ENCODE measurements at places on chromosomes 4 and X.
A peak's percentile ranks its signal among the peaks of the same experiment; 100 is the strongest.

DNA sequence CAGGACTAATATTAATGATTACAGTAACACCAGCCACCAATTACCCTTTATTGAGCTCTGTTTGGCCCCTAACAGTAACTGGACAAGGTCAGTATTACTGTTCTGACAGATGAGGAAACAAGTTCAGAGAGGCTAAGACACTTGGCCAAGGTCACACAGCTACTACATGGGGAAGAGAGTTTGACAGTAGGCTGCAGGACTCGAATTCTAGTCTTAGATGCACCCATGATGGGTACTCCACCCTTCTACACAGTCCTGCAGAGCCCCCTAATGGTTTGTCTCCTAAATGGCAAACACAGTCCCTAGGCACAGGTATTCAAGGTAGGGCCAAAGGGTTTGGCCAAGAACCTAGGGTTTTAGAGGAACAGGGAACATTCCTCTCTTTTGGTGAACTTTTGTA is 93.9 kb downstream of the NSUN7 start:
- DNase-seq = no peak

GRCh38 chrX:107025545-107025944 is 25.5 kb upstream of the MORC4 start:
- peak; percentile 41 for DNase-seq

- no peak for DNase-seq
Observed at GRCh38 chr4:108637856-108638255, 12.5 kb upstream of the OSTC start.

DNA sequence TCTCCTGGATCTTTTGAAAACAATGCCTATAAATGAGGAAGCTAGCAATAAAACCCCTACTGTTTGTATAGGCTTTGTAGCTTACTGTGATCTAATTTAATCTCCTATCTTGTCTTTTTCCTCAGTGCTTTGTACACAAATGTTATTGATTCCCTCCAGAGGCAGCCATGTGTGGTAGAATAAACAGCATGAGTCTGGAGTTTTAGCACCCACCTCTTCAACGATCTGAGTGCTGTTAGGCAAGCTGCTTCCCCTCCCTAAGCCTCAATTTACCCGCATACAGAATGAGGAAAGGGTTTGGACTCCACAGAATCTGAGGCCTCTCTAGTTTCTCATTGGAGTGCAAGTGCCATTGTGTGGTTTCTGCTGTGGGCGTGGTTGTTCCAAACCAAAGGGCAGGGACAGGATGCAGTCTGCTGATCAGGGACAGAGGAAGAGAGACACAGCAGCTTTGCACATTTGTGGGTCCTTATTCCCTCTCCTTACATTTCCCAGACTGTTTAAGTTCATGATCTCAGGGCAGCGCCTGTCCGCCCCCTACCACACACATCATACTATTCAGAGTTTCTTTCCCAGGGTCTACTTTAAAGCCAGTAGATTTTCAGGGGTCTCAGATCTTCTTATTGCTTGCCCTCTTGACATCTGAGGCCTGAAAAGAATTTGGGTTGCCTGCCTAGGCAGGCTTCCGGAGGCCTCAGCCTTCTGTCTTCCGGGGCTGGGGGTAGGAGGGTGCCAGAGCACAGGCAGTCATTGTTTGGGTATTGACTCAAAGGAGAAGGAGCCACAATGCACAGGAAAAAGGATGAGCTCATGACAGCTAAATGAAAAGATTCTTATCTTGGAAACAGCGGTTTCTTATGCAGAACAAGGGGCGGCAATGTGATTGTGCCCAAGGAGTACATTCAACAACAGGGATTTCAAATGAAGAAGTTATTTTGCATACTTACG is 114.9 kb upstream of the TEX13D start:
- no peak for DNase-seq

DNA sequence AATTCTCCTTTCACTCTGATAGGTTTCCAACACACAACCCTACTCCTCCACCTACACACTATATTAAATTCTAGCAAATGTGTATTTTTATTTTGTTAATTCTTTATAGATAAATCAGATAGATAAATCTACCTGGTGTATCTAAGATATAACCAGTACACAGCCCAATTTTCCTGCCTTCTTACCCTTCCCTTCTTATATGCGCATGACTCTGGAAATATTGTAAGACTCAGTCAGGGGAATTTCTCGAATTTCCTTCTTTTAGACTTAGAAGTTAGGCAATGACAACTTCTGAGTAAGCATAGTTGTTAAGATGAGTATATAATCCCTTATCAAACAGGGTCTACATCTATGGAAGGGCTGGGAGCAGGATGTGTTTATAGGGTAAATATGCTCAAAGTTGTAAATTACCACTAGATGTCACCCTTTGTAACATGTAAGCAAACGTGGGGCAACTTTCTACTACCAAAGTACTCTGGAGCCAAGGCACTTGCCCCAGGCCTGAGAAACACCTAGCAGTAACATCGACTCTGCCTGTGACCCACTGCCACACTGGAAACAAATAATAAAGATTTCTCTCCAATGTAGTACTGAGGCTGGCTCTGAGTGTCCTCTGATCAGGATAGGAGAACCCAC is 444.7 kb downstream of the IQCM start:
- DNase-seq = peak; percentile 82

- no peak for DNase-seq
Observed at GRCh38 chr4:167966143-167966542, 126.2 kb upstream of the ANXA10 start.

DNA sequence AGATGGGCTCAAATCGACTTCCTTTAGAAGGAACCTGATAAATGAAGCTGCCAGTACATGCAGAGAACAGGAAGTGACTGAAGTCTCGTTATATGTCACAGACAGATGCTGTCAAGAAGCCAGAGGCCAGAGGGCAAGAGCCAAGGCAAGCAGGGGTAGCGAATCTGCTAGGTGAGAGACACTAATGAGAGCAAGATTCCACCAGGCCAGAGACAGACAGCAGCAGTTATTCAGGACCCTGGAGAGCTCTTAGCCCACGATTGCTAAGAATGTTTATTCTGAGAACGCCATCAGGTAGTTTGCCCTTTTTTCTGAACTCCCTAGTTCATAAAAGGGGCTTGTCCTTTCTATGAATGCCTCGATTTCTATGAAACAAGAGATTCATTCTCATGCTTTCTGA is 73.7 kb downstream of the BEND2 start:
- DNase-seq = peak; percentile 43

- no peak for DNase-seq
Observed at GRCh38 chr4:172095161-172095560, 282.0 kb downstream of the GALNTL6 start.

DNA sequence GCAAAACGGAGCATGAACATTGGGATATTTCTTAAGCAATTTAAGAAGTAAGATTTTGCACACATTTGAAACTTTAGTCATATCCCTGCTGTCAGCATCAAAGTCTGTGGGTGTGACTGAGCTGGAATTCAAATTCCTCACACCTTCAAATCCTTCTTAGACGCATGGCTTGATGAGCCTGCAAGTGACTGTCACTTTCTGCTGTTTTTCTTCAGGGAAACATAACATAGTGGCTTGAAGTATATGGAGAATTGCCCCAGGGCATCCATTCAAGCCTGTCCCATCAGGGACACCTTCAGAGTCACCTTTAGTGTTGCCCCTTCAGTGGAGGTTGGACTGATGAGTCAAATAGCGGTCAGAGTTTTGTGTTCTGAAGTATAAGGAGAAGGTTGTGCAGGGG is 17.4 kb downstream of the FHDC1 start:
- no peak for DNase-seq

GRCh38 chr4:139907001-139907809 is 241.6 kb downstream of the MGST2 start:
- DNase-seq = no peak

DNA sequence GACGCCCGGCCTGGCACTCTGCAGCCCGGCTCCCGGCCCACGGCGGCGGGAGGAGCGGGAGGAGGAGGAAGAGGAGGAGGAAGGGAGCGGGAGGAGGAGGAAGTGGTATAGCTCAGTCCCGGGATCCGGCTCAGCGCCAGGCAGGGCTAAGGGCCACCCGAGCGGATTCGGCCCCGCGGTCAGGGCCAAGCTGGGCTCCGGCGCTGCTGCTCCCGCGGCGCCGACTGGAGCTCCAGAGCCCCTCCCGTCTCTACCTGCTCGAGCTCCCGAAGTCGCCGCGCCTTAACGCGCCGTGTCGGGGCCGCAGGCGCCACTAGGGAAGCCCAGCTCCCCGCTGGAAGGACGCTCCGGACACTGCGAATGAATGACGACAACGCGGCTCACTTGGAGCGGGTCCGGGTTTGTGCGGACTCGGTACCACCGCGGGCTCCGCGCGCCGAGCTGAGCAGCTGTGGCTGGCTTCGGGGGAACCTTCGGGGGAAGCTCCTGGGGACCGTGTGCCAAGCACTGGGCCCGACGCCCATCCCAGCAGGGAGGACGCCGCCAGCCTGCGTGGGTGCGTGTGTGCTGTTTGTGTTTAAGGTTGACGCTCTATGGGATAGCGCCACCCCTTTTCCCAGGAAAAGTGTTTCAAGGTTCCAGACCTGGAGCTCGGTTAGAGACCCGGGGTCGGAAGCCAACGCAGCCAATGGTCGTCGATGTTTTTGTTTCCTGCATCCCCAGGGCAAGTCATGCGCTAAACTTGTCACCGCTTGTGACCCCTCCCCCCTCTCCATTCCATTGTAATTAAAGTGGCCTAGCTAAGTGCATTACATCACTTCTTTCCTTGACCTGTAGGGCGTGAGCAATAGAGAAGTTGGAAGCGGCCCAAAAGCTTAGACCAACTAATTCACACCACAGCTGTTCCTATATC is at the start of gene TBC1D9:
TBC1D9 (minus strand) TSS at position 67 of the 913 bp plus-strand sequence. CDS start 340 bp downstream, outside the sequence.
- no peak for DNase-seq

GRCh38 chr4:119394826-119395225 is 72.9 kb upstream of the FABP2 start:
- DNase-seq = no peak

DNA sequence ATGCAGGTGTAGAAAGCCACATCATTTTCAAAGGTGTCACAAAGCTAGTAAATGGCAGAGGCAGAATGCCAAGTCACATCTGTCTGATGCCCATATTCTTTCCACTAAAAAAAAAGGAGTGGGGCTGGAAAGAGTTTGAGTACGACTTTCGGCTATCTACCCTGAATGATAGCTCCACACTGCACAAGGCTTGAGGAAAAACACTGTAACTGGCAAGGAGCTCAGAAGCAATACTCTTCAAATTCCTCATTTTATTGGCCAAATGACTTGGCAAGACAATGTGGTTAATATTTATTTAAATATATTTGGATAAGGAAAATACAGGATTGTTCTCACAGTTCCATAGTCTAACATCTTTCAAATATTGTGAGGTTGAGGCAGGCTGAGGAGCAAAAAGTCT is 5.4 kb upstream of the ADH1C start:
- no peak for DNase-seq

DNA sequence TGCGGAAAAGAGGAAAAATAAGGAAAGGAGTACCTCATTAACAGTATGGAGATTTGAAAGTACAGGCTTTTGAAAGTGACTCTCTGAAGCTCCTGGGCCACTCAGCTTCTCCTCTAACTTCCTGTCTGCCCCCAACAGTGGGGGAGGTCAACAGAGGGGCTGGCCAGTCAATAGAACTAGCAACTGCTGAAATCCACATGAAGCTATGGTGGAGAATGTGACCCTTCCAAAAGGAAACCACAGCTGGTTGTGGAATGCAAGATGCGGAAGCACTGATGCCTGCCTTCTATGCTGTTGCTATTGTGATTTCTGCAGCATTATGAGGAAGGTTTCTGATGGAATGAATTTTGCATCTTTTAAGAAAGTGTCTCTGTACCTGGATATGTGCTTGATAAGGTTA is 2.4 kb downstream of the CORIN start:
- DNase-seq = no peak

DNA sequence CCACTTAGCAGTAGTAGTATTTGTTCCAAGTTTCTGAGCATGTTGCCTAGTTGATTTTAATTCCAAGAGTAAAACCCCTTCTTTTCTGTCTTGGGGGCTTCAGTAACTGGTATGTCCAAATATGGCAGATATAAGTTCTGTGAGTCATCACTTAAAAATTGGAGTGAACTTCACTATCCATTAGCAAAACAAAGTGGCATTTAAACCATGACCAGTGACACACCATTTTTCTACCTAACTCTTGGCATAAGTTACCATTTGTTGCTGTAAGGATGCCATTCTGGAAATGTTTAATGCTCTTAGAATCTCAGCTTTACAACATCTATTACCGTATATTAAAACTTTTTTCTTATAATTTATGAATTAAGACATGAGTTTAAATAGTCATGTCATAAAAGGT is 102.0 kb downstream of the CBR4 start:
- peak; percentile 4 for DNase-seq

DNA sequence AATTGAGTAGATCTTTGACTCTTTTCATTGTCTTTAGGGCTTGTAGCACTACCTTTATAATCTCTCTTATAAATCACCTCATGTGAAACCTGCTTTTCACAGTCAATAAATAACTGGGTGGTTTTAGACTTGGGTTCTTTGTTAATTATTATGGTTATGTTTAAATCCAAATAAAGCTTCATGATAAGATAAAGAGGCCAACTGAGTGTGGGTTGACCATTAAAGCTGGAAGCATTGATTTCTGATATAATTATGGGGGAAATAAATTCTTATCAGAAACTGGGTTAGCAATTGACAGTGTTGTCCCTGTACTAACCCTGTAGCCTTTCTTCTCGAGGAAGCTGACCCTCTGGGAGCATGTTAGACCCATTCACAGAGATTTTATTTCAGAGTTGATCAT is 384.7 kb upstream of the LCORL start:
- no peak for DNase-seq

DNA sequence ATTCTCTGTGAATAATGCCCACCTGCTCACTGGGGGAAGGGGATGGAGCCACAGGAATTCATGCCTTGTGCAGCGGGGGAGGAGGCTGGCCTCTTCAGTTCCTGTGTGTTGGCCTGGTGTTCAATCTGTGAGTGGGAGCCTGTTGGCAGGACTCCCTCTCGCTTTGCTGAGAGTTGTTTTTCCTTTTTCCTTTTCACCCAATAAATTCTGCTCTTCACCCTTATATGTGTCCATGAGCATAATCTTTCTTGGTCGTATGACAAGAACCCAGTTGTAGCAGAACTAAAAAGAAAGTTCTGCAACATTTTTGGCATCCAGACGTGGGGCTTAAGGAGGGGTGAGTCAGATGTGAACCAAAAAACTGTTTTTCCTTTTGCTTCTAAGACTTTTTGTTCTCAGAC is 235.2 kb upstream of the HDX start:
- DNase-seq = no peak

GRCh38 chr4:125445525-125445924 is 130.8 kb downstream of the FAT4 start:
- DNase-seq = no peak

GRCh38 chr4:187417721-187418120 is 577.9 kb upstream of the ZFP42 start:
- DNase-seq = no peak

DNA sequence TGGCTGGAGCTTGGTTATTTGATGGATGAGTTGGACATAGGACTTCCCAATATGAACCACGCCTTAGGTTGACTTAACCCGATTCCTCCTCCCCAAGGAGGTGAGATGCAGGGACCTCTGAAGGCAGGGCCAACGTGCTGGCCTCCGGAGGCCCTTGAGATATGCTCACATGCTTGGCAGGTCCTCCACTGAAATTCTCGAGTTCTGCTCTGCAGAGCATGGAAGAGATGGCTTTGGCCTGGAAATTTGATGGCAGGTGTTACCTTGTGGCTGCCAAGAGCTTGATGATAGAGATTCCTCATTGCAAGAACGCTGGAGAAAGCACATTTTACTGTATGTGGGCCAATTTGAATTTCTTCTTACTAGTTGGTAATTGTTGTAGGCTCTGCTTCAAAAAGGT is 117.4 kb upstream of the LIMCH1 start:
- DNase-seq = no peak
